ENCODE measurements at places on chromosomes 1 and 21.

DNA sequence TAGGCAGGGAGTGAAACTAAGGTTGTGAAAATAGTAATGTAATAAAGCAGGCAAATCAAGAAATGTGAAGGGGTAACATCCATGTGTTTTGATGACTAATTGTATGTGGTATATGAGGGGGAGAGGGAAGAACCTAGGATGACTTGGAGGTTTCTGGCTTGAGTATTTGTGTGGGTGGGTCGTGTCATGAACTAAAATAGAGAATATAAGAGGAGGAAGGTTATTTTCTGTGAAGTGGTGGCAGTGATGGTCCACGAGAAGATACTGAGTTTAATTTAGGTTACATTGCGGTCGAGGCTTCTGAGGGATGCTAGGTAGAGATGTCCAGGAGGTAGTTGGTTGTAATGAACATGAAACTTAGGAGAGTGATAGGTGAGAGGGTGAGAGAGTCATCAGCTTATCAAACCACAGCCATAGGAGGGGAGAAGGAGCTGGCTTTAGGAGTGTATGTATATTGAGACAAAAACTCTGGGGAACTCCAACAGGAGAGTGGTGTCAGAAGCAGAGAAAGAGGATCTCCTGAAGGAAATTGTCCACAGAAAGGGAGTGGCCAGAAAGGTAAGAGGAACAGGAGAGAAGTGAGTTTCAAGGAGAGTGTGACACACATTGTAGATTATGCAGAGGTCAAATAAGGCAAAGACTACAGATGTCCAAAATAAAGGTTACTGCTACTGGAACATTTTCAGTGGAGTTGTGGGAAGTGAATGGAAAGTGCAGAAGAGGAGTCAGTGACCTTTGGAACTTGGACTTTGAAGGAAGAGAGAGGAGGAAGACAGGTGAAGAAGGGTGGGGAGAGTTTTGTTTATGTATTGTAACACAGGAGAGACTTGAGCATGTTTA is 89.0 kb upstream of the MACF1 start:
- DNase-seq: no peak

DNA sequence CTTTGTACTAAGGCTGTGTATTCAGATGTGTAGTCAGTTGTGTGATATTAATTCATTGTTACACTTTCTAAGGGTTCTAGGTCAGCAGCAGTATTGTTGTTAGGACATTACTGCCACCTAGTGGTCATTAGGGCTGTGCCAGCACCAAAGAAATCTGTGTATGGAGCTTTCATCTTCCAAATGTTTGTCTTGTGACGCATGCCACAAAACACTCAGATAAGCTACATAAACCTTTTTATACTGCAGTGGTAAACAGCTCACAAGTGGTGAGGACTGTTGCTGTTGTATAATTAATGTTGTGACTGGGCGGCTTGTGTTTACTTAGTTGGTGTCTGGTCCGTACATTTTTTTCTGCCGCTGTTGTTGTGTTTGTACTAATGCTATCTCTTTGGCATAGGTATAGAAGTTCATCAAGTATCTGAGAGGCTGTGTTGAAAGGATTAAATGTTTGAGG is 51.7 kb downstream of the S1PR1 start:
- DNase-seq: no peak

- no peak for DNase-seq
These were observed 11.3 kb upstream of the TNFRSF25 start for GRCh38 chr1:6477039-6477820.

DNA sequence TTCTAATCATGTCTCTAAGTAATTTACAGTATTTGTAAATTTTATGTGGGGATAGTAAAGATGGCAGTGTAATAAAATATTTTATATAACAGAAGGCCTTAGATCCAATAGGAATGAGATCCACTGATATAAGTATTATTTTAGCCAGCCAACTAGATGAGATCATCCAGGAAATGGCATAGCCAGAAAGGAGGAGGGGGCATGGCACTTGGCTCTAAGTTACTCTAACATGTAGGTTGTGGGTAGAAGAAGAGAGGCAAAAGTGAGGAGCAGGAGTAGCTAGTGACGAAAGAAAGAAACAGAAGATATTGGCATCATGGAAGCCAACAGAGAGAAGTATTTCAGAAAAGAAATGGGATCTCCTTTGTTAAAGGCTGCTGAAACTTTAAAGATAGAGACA is 426.1 kb downstream of the PTPRC start:
- no peak for DNase-seq

DNA sequence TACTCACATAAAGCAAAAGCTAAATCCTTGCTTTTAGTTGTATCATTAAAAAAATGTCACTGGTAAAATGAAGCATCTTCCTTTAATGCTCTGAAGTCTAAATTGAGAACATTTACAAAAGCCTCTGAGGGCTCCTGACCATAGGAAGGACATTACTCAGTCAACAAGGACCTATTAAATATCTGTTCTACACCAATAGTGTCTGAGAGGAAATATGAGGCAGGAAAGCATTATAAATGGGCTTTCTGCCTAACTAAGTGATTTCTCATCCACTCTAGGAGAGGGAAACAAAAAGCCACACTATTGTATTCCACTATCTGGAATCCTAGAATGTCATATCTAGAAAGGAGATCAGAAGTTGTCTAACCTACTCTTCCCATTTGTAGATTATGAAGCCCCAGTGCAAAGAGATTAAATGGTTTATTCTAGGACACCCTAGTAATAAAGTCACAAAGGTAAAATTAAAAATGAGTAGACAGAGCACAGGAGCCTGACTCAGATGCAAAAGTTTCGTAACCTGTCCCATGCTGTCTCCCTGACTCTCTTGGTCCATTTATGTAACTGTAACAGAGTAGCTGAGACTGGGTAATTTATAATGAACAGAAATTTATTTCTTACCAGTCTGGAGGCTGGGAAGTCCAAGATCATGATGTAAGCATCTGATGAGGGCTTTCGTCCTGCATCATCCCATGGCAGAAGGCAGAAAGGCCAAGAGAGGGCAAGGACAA is 17.6 kb downstream of the RGS1 start:
- no peak for DNase-seq

DNA sequence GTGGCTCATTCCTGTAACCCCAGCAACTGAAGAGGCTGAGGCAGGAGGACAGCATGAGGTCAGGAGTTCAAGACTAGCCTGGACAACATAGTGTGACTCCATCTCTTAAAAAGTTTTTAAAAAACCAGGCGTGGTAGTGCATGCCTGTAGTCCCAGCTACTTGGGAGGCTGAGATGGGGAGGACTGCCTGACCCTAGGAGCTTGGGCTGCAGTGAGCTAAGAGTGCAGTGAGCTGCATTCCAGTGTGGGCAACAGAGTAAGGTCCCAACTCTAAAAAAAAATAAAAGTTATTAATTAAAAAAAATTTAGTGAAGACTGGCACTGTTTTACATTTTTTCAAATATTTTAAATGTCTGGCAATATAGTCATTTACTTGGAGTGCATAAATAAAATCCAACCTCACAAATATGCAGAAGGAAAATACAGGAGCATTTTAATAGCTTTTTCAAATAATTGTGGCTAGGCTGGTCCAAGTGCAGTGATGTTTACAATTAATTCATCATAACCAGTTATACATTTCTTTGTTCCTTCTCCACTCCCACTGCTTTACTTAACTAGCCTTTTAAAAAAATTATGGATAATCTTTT is 10.8 kb downstream of the ZBTB8OS start:
- DNase-seq: no peak

DNA sequence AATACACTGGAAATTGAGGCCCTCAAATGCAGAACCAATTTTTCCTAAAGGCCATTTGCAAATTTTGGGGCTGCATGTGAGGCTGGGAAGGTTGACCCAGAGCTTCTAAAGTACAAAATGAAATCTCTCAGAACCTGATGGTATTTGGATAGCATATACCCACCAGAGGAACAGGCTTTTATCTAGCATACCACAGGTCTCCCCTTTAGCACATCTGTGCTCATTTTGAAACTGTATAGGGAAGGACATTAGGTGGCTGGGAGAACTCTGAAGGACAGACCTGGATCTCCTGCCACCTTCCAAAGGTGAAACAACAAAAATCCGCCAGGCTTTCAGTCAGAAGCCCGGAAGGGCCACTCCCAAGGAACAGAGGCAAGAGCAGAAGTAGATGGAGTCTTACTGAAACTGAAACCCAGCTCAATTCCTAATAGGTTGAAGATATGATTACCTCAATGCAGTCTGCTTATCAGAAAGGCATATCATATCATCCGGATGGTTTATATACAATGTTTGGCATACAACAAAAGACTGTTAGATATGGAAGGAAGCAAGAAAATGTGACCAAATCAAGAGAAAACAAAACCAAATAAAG is 11.6 kb downstream of the CD55 start:
- DNase-seq: no peak

DNA sequence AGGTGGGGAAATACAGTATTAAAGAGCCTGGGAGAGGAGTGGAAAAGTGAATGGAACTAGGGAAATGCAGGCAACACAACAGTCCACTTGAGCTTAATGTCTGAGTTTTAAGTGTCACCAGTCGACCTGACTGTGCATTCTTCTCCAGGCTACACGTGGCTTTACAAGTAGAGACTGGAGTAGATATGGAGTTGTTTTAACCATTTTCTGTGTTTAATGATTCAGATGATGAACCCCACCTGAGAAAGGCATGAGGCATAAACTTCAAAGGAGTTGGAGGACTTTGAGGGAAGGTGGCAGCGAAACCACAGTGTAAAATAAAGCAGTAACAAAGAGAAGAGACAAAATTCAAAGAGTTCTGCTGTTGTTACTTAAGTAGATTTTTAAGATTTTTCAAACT is 12.6 kb downstream of the FUBP1 start:
- no peak for DNase-seq

DNA sequence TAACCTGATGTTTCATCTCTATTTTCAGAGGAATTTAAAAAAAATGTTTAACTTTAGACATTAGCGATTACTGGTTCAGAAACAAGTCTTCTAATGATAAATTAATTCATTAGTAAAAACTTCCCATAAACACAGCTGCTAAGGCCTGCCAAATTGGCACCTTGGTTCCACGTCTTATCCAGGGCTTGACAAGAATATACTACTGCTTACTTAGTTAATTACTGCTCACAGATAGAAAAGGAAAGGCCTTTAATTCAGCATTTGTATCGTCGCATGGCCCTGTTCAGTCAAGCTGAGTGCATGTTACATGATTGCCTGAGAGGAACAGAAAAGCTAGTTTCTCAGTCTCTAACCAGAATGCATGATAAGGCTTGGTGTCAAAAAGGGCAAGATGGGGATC is 84.6 kb downstream of the ADGRL2 start:
- no peak for DNase-seq

DNA sequence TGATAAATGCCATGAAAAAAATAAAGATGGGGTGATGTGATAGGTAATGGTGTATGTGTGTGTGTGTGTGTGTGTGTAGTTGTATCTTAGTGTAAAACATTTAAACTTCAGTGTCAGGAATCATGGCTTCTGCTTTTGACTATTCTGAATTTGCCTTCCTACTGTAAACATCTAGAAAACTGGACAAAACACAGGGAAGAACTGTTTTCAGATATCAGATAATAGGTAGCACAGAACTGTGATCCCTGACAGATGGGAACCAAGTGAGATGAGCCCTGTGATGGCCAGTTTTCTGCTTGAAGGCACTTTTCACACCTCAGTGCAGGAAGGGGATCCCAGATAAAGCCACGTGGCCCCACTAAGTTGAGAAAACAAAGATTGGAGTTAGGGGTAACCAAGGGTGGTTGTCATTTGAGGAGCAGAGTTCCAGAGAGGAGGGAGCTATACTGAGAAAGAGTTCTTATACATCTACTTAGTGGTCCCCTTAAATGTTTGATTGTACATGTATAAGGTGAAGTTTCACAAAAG is 17.3 kb downstream of the DYRK1A start:
- DNase-seq: no peak

- peak; percentile 28 for DNase-seq
These were observed 238.2 kb downstream of the PTPRU start for GRCh38 chr1:29474274-29475244.

DNA sequence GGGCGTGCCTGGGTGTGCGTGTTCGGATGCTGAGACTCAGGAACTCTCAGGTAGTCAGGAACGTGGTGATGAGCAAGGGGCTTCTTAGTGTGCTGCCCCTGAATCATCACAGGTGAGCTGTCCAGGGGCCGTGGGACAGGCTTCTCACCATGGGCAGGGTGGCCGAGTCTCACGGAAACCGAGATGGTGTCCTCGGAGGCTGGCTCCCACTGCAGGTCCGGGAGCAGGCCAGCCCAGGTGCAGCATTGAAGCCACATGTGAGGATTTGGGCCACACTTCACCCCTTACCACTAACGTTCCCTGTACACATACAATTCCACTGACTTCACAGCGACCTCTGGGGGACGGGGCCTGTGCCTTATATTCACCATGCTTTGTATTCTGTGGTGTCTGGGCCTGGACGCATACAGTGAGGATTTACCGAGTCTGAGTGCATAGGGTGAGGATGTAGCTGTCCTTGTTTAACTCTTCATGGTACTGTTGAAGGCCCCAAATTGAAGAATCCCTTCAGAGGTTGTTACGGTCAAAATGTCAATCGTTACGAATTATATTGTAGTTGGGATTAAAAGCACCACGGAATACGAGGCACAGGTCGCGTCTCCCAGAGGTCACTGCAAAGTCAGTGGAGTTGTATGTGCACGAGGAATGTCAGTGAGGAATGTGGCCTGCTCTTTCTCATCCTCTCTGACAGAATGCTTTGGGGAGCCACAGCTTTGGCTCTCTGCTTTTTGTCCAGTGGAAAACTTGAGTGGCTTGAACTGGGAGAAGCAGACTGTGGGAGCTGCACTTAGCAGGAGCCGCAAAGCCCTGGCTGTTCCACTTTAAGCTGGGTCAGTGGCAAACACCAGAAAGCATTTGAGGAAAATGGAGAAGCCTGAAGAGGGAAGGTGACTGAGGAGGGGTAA is 95.3 kb downstream of the MTR start:
- DNase-seq: no peak

DNA sequence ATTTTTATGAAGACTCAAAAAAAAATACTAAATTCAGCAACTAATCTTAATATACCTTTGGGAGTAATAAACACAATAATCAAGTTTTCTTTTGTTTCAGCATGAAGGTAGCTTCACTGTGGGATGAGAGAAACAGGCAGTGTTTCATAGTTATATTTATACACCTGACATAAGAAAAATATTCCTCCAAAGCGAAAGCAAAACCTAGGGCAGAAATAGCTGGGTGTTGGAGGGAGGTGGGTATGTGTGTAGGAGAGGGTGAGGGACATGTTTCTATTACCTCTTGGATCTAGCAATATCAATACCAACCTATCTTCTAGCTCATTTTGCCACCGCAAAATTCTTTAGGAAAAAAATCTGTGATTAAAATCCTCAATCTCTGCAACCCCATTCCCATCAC is 24.9 kb upstream of the MAN1A2 start:
- no peak for DNase-seq

DNA sequence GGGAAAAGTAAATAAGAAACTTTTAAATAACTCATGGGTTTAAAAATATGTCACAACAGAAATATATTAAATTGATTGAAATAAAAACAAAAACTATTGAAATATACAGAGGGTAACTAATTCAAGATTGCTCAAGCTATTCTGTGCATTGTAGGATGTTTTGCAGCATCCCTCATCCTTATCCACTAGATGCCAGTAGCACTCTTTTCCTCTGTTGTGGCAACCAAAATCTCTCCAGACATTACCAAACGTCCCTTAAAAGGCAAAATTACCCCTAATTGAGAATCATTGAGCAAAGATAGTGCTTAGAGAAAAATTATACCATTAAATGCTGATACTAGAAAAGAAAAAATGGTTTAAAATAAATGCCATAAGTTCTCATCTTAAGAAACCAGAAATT is 682.6 kb downstream of the RWDD3 start:
- no peak for DNase-seq
